ENCODE measurements at places on chromosomes 12 and 14.

DNA sequence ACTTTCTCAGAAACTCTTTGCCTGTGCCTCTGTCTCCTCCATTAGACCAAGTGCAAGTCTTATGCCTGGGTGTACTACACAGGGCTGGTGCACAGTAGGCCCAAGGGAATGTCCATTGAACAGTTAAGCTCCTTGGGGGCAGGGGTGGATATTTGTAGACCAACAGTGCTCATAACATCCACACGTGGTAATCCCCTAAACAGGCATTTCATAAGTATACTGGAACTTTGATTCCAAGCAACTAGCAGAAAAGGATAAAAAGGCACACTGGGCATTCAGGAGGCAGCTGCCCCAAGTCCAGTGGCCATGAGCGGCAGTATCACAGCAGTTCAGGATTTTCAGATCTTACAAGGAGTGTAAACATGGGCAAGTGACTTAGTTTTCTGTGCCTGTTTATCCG is 16.8 kb downstream of the NUAK1 start:
- DNase-seq = no peak

GRCh38 chr12:68070957-68071356 is 81.7 kb downstream of the IFNG-AS1 start:
- no peak for DNase-seq

DNA sequence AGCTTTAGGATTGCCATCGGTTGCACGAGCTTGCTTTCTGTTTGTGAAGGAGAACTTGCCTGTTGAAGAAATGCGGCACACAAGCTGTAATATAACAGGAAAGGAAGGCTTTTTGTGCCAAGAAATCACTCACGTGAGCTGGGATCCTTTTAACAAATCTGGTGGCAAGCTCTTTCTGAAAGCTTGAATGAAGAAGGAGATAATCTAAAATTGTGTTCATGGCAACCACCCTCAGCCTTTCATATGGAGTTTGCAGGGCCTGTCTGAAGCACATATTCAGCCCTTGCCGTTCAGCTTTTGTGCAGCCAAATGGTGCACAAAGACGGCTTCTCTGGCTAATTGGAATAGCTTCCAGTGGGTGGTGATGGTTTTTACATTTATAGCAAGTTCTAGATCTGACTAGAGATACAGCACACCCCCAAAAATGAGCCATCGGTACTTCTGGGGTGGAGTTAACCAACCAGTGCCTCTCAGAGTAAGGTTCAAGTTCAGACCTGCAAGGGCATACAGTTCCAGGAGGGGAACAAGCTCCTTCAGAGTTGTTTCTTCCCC is 107.4 kb downstream of the AEBP2 start:
- no peak for DNase-seq

- DNase-seq = no peak
Measured at GRCh38 chr12:66965621-66966020, 286.7 kb upstream of the GRIP1 start.

Data from RWPE2 (cell line).